ENCODE measurements at places on chromosomes 3 and 15. TPM values are rescaled to one million over a fixed set of nuclear protein-coding genes. Genes with fewer than 3 reads are reported as not detected.

AADACL2 gene
- total RNA-seq = not detected

GOLGA6L7 gene
- total RNA-seq = not detected

GCSAM gene
- not detected for total RNA-seq

C3orf70 gene
- total RNA-seq = 3.5 TPM

GPR62 gene
- total RNA-seq = under 0.01 TPM

SCN10A gene
- total RNA-seq = not detected

CLDN18 gene
- not detected for total RNA-seq

GRCh38 chr15:52134502-52135144, 22.0 kb upstream of the BCL2L10 start:
- no peak for DNase-seq

DNA sequence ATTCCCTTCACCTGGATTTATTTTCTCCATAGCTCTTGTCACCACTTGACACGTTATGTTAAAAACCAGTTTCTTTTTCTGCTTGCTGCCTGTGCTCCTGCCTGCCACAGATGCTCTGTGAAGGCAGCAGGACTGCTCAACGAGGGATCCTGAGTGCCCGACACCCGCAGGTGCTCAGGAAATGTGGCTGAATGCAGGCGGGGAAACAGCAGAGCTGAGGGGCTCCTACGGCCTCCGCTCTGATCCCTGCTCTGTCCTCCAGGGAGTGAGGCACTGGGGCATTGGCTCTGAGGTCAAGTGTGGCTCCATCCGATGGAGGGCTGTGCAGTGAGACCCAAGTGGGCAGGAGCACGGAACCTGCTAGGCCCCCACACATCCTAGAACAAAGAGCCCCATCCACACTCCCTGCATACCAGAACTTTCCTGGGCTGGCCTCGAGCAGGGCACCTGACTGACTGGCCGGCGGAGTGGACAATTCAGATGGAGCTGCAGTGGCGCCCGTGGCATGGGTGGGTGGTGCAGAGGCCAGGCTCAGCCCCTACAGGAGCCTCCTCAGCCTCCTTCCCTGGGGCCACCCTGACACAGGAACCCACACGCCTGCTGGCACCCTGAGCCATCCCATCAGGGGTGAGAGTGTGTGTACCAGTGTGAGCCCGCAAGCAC, 27.9 kb downstream of the IQSEC1 start:
- DNase-seq = no peak

DNA sequence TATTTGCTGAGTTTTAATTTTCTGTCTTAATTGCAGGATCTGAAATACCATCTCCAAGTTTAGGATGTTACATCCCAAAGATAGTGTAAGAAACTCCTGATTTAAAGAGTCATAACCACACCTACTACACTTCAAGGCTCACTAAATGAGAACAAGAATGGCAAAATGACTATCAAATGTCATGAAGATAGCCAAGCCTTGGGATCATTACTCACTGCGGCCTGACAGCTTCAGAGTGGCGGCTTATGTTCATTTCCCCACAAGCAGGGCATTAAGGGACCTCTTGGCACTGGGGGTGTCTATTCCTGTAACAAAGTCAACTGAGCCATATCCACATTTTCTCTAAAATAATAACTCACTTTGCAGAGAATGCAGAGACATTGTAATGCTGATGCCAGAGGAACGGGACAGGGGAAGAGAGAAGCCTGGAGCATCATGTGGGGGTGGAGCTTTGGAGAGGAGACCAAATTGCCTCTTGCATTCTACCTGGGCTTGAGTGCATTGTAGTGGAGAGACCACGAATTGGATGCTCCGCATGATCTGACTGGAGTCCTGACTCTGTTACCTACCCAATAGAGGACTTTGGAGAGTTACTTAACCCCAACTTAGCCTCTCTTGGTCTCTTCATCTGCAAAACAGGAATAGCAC, 219.2 kb downstream of the OPA1 start:
- DNase-seq = no peak

- no peak for DNase-seq
Measured at GRCh38 chr3:57733790-57734189, 22.3 kb upstream of the SLMAP start.

DNA sequence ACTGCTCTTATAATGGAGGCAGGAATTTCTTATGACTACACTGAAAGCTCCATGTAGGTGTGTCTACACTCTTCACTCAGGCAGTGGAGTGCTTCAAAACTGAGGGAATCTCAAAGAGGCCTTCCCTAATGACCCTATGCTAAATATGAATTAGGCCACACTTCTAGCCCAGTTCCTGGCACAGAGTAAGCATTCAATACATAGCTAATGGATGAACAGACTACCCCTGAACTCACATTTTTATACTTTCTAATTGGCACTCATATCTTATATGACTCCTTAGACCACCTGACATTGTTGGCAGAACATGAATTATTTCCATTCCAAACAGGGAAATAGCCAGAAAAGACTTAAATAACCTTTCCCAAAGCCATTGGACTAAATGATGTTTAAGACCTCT, 3.4 kb downstream of the RARRES1 start:
- no peak for DNase-seq

DNA sequence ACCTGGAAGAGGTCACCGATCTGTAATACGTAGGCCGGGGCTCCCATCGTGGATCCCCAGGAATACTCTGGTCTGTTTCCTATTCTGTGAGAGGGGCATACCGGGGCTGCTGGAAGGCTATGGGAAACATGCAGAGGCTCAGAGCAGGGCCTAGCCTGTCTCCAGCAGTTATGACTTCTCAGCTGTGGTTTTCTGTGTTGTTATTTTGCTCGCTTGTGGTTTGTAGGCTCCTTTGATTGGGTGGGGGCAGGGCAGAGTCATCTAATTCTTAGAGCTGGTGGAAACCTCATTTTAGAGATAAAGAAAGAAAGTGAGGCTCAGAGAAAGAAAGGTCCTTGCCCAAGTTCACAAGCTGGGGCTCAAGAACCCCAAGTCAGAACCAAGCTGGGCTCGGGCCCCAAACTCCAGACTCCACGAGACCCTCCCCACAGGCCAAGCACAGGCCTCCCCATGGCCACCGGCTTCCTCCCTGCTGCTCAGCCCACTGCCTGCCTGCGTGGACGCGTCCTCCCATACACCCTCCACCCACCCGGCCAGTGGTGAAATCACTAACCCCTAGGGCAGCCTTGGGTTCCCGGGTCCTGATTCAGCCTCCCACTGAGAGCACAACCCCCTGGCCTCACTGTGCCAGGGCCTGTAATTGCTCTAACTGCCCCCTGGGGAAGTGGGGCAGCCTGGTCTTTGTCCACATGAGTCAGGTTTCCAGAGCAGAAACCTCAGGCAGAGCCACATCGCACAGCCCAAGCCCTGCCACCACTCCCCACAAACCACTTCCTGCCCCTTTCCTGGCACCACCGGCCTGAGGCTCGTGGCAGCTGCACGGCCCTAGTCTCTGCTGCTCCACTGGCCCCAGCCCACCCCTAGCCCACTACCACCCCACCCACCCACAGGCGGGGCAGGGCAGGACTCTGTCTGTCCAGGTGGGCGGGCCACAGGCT, 270.8 kb downstream of the UACA start:
- DNase-seq = peak; percentile 21

DNA sequence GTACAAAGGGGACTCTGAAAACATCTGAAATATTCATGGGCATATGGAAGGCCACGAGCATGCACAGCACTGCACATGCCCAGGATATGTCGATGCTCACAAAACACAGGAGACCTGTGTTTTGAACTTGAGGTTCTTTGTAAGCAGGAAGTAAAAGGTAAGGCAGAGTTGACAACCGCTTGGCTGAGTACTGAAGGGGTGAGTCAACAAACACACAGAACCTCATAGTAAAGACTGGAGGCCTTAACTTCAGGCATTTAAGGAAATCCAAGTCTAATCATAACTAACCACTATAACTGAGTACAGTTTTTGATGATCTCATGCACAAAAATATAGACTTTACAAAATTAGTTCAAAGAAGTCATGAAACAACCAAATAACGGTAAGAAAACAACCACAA, 80.6 kb downstream of the MYO9A start:
- no peak for DNase-seq

GRCh38 chr3:156469456-156469855, 85.5 kb downstream of the SSR3 start:
- DNase-seq = no peak

GRCh38 chr3:173037840-173038483, 103.1 kb downstream of the SPATA16 start:
- DNase-seq = no peak

- no peak for DNase-seq
Measured at GRCh38 chr3:94115482-94115881, 52.6 kb downstream of the NSUN3 start.

DNA sequence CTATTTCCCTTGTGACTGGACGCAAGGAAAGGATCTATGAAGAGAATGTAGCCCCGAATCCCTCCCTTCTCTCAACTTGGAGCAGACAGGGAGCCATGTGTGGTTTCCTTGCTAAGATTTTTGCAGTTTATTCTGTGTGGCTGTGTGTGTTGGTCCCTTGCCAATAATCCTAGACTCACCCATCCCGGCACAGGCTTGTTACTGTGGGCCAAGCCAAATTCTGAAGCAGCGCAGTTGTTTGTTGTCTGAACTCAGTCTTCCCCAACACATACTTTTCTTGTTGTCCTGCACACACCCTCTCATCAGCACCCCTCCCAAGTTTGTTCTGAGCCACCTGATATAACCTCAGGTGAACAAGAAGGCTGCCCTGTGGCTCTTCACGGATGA, 193.3 kb upstream of the CTDSPL start:
- no peak for DNase-seq

GRCh38 chr3:64848127-64848800, 160.5 kb upstream of the ADAMTS9 start:
- DNase-seq = no peak

DNA sequence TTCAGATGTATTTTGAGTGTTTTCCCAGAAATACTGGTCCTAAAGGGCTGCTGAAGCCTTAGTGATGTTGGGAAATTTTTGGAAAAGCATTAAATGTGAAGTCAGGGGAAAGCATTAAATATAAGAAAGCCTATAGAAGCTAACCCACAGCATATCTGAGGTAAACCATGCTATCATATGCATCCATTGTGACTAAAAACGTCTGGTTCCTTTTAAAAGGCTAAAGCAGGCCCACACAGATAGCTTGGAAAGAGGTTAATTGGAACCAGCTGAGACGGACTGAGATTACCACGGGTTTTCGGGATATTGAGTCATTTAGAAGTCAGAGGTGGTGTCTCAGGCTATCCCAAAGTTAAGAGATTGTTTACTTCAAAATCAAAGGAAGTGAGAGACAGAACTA, 78.2 kb downstream of the CYP19A1 start:
- no peak for DNase-seq

All from dermis microvascular lymphatic vessel endothelial cell (primary cell).